ENCODE measurements at places on chromosomes 7 and 10. TPM values are rescaled to one million over a fixed set of nuclear protein-coding genes. Genes with fewer than 3 reads are reported as not detected.

- DNase-seq, result no peak
Measured at GRCh38 chr7:128353189-128353588, 8.3 kb downstream of the PRRT4 start.

DNA sequence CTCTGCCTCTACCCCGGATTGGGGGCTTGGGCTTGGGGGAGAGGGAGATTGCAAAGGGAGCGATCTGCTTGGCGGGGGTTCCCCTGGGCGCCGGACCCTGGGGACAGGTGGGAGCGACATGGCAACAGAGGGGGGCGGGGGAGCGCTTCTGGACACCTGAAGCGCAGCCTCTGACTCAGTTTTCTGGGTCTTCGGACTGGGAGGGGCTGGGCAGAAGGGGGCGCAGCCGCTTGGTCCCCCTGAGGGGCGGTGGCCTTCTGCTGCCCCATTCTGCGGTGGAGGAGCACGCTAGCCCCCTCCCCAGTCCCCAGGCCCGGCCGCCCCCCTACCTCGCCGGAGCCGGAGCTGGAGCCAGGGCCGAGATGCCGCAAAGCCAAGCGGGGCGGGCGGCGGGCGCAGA, 380 bp downstream of the NAT16 start:
- DNase-seq, result no peak

- no peak for DNase-seq
Measured at GRCh38 chr7:157861551-157861950, 524.7 kb downstream of the DNAJB6 start.

DNA sequence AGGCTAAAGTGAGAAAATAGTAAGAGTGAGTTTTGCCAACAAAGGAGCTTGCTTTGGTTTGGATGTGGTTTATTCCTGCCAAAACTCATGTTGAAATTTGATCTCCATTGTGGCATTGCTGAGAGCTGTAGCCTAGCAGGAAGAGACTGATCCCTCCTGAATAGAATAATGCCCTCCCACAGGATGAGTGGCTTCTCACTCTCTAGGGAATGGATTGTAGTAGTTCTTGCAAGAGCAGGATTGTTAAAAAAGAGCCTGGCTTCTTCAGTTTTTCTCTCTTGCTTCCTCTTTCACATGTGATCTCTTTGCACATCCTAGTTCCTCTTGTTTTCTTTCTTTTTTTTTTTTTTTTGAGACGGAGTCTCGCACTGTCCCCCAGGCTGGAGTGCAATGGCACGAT, 34.4 kb downstream of the ASAH2 start:
- DNase-seq, result no peak

- DNase-seq, result no peak
Measured at GRCh38 chr7:4845740-4846142, 16.1 kb downstream of the PAPOLB start.

The BMI1 gene
- 138 TPM for total RNA-seq

The DNAJB9 gene
- total RNA-seq, result 48.2 TPM

The DRGX gene
- total RNA-seq, result not detected

DNA sequence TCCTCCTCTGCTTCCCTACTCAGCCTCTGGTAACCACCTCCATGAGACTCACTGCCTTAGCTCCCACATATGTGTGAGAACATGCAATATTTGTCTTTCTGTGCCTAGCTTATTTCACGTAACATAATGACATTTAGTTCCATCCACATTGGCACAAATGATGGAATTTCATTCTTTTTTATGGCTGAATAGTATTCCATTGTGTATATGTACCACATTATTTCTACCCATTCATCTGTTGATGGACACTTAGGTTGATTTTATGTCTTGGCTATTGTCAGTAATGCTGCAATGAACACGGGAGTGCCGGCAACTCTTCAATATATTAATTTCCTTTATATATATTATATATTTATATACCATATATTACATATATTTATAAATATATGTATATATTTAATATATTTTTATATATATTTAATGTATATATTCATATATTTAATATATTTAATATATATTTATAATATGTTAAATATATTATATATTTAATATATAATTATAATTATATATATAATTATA, 1046.9 kb downstream of the DNAJB9 start:
- no peak for DNase-seq

Data from occipital lobe (tissue), 3 donors.